ENCODE measurements at places on chromosomes 7 and 10. TPM values are rescaled to one million over a fixed set of nuclear protein-coding genes. Genes with fewer than 3 reads are reported as not detected.

The MNX1 gene
- total RNA-seq: not detected

DNA sequence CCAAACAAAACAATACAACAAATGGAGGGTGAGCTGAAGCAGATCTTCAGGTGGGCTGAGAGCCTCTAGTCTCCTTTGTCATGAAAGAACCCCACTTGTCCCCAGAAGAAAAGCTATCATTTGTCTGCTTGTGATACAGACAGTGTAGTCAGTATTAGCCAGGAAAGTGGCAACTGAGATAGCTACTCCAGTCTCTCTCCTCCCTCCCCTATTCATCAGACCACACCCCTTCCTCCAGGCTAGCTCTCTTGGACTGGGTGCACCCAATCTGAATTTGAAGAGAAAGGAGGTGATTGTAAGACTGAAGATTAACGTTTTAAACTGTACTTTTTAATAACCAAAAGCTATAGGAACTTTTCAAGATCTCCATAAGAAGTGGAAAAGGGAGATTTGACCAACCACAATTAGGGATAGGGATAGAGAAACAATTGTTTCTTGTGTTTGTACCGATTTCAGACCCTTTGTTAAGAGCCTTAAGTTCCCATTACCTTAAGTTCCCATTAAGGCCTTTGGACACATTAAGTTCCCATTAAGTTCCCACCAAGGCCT, 14.1 kb downstream of the BMPR1A start:
- no peak for DNase-seq
- no peak overlapping the region for H3K4me3 ChIP-seq
- peaks cover 3% of the 10 kb centered on the region for H3K4me1 ChIP-seq
- no peak overlapping the region for H3K27ac ChIP-seq

GRCh38 chr10:101595591-101596433, 7.7 kb downstream of the DPCD start:
- no peak for DNase-seq
- no peaks in the 10 kb centered on the region for H3K4me1 ChIP-seq
- no peak overlapping the region for H3K27ac ChIP-seq

The CCL24 gene
- total RNA-seq: not detected

DNA sequence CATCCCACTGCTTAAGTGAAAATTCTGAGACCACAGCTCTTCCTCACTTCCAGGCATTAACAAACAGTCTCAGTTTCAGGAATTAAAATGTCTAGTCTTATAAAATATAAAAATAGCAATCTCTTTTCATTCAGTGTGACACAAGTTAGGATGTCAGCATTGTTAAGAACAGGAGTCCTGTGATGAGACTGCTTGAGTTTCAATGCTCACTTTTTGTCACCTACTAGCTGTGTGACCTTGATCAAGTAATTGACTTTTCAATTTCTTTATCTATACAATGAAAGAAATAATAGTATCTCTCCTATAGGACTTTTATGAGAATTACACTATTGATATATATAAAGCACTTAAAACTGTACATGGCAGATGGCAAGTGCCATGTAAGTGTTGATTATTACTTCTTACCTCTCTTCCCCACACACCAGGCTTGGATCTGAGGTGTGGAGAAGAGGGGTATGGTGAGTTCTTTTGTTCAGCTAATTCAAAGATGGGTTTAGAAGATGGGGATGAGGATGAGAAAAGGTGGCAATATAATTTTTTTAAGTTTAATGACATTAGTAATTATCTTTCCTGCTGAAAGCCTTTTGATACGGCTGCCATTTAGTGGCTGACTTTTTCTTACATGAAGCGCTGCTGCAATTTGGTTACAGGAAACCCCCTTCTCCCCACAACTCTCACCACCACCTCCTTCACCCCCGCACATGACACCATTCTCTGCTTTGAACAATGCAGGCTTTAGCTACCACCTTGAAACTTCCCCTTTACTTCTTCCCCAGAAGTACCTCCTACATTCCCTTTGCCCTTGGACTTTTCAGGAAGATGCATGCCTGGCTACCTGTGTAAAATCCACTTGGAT, 20.8 kb upstream of the HYAL4 start:
- H3K4me3 ChIP-seq: peak overlapping the region; percentile 53
- peaks cover 21% of the 10 kb centered on the region for H3K4me1 ChIP-seq
- DNase-seq: peak; percentile 84
- peak overlapping the region; percentile 80 for H3K27ac ChIP-seq

The GRID2IP gene
- 0.18 TPM for total RNA-seq

DNA sequence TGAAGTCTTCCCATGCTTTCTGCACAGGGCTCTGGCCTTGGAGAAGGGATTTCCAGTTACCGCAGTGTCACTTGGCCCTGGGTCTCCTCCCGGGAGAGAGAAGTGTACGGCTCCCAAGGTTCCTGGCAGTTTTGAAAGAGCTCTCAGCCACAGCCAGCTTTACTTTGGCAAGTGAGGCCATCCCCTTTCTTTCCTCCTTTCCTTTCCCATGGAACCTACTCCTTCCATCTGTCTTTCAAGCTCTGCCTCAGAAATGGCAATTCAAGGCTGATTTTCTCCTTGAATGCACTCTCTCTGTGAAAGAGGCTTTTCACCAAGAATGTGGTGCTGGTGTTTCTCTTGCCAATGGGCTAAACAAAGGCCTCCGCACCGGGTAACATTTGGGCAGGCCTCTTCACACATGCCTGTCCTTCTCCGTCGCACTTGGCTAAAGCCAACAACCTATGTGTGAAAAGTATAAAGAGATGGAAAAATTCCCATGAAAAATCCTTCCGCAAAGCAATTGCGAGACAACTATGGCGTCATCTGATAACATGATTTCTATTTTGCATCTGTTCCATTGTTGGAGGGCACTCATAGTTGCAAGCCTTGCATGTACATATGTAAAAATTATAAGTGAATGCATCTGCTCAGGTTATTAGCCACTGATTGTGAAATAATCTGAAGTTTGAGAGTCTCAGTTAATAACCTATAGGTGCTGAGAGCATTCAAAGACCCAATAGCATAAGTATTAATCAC, 125.4 kb downstream of the PFKFB3 start:
- no peaks in the 10 kb centered on the region for H3K27me3 ChIP-seq
- H3K36me3 ChIP-seq: no peaks in the 10 kb centered on the region
- H3K4me1 ChIP-seq: no peaks in the 10 kb centered on the region
- no peak overlapping the region for H3K27ac ChIP-seq
- no peak for DNase-seq

GRCh38 chr10:111103196-111103840, 26.5 kb downstream of the ADRA2A start:
- no peak for DNase-seq
- H3K27me3 ChIP-seq: peaks cover 7% of the 10 kb centered on the region
- no peaks in the 10 kb centered on the region for H3K4me1 ChIP-seq
- no peaks in the 10 kb centered on the region for H3K36me3 ChIP-seq
- no peak overlapping the region for H3K4me3 ChIP-seq
- H3K27ac ChIP-seq: no peak overlapping the region

DNA sequence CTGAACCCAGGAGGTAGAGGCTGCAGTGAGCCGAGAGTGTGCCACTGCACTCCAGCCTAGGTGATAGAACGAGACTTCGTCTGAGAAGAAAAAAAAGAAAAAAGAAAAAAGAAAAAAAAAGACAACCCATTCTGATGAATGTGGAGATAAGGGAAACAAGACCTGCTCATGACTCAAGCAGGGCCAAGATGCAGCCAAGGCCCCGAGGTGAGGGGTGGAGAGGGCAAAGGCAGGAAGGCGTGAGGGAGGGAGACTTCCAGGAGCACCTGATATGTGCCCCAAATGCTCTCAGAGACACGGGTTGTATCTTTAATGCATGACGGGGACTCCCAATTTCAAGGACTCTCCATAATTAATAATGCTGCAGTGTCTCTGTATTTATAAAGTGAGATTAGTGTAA, 134.6 kb downstream of the PIP4K2A start:
- DNase-seq: no peak
- H3K27me3 ChIP-seq: no peaks in the 10 kb centered on the region
- no peak overlapping the region for H3K4me3 ChIP-seq
- peaks cover 60% of the 10 kb centered on the region for H3K36me3 ChIP-seq

GRCh38 chr7:158160199-158160598, 427.4 kb downstream of the PTPRN2 start:
- H3K4me1 ChIP-seq: no peaks in the 10 kb centered on the region
- no peak overlapping the region for H3K27ac ChIP-seq
- DNase-seq: no peak
- no peak overlapping the region for H3K4me3 ChIP-seq
- H3K27me3 ChIP-seq: no peaks in the 10 kb centered on the region

- no peak for DNase-seq
- peaks cover 2% of the 10 kb centered on the region for H3K27me3 ChIP-seq
- H3K4me3 ChIP-seq: no peak overlapping the region
- no peaks in the 10 kb centered on the region for H3K36me3 ChIP-seq
Measured at GRCh38 chr10:117929327-117930067, 117.2 kb downstream of the RAB11FIP2 start.

DNA sequence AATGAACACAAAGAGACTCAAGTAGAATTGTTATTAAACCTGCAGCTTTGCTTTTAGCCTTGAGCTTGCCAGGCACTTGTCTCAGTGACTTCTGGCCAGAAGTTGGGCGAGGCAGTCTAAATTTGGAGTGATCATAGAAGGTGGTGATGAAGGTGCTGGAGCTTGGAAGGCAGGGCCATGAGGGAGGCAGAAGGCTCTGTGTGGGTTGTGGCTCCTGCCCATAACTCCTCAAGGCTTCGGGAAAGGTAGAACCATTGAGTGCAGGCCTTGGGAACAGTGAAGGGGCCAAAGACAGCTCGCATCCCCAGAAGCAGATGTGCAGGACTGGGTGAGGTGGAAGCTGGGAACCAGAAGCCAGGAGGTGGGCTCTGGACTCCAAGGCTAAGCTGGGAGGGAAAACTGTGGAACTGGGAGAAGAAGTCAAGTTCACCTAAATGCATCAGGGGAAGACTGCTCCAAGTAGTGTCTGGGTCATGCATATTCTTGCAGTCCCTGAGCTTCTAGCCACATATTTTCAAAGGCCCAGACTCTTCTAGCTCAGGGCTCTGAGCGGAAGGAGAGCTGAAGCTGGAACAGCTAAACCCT, 111.1 kb upstream of the HABP2 start:
- H3K36me3 ChIP-seq: no peaks in the 10 kb centered on the region
- no peak for DNase-seq
- no peaks in the 10 kb centered on the region for H3K27me3 ChIP-seq
- H3K27ac ChIP-seq: no peak overlapping the region
- H3K4me3 ChIP-seq: no peak overlapping the region

- H3K4me1 ChIP-seq: no peaks in the 10 kb centered on the region
- H3K4me3 ChIP-seq: no peak overlapping the region
- no peaks in the 10 kb centered on the region for H3K36me3 ChIP-seq
Measured at GRCh38 chr7:33497051-33497450, 367.7 kb downstream of the BBS9 start.

- H3K4me3 ChIP-seq: no peak overlapping the region
- no peak overlapping the region for H3K27ac ChIP-seq
- H3K36me3 ChIP-seq: no peaks in the 10 kb centered on the region
- no peak for DNase-seq
- H3K27me3 ChIP-seq: peaks cover 3% of the 10 kb centered on the region
Measured at GRCh38 chr7:142602756-142603155, 146.5 kb upstream of the PRSS1 start.

DNA sequence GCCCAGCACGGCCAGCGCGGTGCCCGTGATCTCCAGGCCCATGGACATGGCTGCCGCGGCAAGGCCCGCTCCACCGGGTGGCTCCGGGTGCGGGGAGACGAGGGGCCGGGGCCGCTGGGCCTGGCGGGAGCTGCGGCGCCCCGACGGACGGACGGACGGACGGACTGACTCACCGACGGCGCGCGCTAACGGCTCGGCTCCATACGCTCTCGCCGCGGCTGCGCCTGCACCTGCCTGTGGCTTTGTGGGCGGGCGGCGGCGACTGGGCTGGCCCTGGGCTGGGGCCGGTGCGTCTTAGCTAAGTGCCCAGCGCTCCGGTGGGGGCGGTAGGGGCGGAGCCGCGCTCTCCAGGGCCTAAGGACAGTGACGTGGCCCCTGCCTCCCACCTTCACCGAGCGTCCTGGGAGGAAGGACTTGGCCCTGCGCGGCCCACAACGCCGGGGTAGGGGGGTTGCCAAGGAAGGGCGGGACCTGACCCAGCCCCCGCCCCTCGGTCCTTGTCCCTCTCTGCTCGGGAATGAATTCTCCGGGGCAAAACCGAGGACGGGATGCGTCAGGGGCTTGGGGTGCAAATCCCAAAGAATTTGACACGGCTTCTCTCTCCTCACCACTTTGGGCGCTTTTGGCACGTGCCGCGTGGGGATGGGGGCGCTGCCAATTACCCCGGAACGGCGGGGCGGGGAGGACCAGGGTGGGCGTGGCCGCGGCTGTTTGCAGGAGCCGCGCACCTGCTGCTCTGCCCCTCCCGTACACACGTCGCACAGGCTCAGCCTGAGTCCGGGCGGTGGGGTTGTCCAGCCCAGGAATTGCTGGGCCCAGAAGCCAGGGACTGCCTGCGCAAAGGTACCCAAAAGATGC, at the start of gene CLDN3:
CLDN3 (minus strand) TSS at position 269 of the 858 bp plus-strand sequence; CDS start at position 48, 221 bp downstream.
- no peaks in the 10 kb centered on the region for H3K36me3 ChIP-seq
- H3K27ac ChIP-seq: no peak within 1 kb of the TSS
- H3K4me3 ChIP-seq: no peak within 1 kb of the TSS

The DDIT4 gene
- 1,096 TPM for total RNA-seq

The ENKUR gene
- not detected for total RNA-seq

DNA sequence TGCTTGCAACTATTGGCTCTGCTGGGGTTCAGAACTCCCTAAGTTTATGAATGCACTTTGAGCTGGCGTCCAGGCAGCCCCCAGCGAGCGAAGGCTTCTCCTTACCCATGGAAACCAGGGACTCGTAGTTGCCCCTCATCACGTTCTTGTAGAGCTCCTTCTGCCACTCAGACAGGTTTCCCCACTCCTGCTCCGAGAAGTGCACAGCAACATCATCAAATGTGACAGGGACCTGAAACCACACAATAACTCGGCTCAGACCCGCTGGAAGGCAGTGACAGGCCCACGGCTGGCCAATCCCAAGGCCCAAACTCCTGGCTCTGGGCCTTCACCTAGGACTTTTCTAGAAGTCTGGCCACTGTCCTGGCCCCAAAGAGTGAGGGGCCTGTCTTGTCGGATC, 6.9 kb downstream of the ZNF777 start:
- no peak for DNase-seq
- H3K4me3 ChIP-seq: no peak overlapping the region
- peaks cover 34% of the 10 kb centered on the region for H3K36me3 ChIP-seq
- H3K27me3 ChIP-seq: no peaks in the 10 kb centered on the region
- H3K27ac ChIP-seq: no peak overlapping the region

The LMTK2 gene
- 11.5 TPM for total RNA-seq

DNA sequence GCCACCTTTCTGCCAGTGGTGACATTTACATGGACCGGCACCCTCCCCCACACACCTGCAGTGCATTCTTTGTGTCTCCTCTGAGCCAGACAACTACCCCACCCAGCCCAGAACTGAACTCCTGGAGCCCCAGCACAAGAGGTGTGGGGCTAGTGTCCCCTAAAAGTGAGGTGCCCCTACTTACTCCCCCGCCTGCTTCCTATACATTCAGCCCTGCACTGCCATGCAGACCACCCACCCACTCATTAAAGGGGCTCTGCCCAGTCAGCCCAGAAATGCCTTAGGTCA, 1.9 kb downstream of the SAP25 start:
- no peaks in the 10 kb centered on the region for H3K27me3 ChIP-seq
- DNase-seq: peak; percentile 34
- peaks cover 7% of the 10 kb centered on the region for H3K36me3 ChIP-seq
